ENCODE measurements at places on chromosomes 5 and 9. TPM values are rescaled to one million over a fixed set of nuclear protein-coding genes. Genes with fewer than 3 reads are reported as not detected.

RASGRF2 gene
- total RNA-seq, result 3.7 TPM

PCA3 gene
- 1.2 TPM for total RNA-seq

DEPDC1B gene
- total RNA-seq, result 14.2 TPM

PCDHB4 gene
- 6.0 TPM for total RNA-seq

GTF3C4 gene
- total RNA-seq, result 25.4 TPM

PCDHB16 gene
- 8.2 TPM for total RNA-seq

DNA sequence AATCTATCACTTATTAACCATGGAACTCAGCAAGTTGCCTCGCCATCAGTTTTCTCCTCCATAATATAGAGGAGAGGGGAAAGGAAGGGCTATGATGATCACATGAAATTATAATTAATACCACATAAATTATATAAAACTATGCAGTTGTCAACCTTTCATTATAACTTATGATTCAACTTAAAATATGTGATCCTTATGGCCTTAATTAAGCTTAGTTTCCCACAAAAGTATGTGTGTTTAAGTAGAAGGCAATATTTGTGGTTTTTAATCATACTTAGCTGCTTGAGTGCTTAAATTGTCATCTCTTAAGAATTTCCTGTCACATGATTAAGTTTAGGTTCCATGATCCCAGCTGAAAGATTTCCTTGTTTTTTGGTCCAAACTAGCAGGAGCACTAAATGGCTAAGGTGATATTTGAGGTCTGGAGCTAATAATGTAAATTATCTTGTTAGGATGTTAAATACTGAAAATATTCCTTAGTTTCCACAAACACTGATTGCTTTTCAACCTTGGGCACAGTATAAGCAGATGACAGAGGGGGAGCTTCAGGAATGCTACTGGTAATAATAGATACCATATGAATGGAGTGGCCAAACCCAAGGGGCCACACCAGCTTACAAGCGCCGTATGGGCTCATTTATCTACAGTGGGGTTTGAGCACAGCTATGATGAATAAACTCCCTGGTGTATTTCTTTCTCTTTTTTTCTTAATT is 26.4 kb upstream of the F2R start:
- no peak for DNase-seq

DNA sequence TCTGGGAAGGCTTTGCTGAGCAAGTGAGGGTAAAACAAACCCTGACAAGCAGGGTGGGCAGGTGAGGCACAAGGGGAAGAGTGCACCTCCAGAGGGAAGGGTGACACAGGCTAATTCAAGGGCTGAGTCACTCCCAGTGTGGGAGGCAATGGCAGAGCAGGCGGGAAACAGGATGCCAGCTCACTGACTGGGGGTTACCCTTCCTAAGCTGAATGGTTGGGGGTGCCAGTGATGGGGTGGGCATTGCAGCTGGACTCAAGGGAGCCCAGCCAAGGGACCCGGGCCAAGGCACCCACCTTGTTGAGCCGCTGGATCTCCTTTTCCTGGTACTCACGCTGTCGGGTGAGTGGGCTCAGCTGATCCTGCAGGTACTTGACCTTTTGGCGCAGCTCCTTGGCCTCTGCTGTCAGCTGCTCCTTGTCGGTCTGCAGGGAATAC is 18.4 kb downstream of the GPX3 start:
- DNase-seq, result no peak

DNA sequence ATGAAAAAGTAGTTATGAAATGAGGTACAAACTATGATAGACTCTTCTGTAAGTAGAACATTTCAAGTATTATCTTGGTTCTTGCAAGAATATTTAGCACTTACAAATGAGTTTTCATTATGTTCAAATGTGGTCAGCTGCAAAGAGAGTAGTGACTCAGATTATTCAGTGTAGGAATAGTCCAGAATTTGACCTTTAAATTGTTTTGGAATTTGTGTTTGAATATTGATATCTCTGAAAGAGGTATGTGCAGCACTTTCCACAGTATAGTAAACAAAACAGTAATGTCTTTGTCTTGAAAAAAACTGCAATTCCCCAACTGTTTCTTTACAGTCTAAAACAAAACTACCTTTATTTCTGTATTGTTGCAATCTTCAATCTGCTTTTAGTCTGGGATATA is 56.1 kb downstream of the WDR70 start:
- no peak for DNase-seq

GRCh38 chr9:19901586-19901985 is 112.7 kb upstream of the SLC24A2 start:
- DNase-seq, result no peak

- DNase-seq, result no peak
Observed at GRCh38 chr9:129664746-129665388, 580 bp upstream of the PRRX2 start.

DNA sequence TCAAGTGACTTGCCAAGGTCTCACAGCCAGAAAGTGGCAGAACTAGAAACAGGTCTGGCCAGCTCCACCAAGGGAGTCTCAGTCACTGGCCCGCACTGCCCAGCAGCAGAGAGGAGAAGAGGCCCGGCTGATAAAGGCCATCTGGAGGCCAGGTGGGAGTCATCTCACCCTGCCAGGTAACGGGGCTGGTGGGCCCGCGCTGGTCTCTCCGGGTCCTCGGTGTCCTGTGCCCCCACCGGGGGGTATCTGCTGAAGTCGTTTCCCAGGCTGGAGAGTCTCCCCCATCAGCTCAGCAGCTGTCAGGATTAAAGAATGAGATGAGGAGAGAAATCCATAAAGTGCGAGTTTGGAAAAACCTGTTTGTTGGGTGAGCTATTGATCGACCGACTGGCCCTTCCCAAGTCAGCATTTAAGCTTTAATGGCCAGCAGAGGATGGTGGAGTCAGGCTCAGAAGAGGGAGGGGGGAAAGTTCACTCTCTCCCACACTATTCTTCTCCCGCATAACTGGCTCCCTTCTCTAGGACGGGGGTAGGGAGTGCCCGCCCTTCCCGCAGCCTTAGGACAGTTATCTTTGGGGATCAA is 30.3 kb downstream of the LMX1B start:
- DNase-seq, result no peak

GRCh38 chr5:137613554-137614265 is 114.6 kb upstream of the SPOCK1 start:
- peak; percentile 69 for DNase-seq

DNA sequence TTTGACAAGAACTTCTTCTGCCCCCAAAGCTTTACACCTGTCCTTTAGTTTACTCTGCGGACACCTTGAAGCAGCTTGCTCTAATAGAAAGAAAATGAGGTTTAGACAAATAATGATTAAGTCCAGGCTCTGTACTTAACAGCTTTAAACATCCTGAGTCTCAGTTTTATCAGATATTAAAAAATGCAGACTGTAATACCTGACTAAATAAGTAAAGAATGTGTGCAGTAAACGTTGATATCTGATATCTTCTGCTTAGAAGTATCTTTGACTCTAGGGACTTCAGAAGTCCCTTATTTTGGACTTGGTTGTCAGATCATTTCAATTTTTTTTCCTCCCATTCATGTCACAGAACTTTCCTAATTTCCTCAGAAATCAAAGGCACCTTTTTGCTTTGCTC is 1060.4 kb downstream of the CDH12 start:
- DNase-seq, result no peak

DNA sequence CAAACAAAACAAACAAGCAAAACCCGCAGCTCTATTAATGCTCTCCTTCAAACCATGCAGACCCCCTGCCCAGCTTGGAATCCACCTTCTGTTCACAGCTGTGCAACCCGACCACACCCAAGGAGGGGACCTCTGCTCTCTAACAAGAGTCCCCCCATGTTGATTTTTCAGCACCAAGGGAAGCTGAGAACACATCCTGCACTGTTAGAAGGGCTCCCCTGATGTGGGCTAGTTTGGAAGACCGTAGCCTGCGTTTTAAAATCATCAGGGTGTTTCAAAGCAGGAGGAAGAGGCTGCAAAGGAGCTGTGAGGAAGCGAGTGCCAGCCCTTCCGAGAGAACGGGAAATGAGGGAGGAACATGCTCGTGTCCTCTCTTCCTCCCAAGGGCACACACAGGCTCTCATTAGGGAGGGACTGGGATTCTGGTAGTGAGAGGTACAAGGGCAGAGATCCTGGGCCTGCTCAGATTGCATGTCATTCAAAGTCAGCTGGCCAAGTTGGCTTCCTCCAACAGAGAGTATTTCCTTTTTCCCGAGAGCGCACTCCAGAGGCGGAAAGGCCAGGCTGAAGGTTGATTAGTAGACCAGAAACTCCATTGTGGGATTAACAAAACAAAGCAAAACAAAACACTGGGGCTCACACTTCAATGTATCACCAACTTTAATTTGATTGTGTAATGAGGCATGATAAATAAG is 185.9 kb downstream of the SEMA6A start:
- DNase-seq, result no peak

DNA sequence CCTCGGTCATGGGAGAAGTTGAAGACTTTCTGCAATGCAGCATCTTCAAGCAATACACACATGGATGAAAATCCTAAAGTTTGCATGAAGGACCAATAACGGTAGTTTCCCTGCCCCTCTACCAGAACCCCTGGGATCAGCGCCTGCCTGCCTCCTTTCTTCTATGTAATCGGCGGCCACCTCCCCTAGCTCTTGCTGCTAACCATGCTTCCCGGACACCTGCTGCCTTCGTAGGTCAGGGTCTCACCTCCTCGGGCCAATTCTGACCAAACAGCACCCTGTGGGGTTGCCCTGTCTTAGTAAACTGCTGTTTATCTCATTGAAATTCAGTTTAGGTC is 388 bp upstream of the MED10 start:
- no peak for DNase-seq

DNA sequence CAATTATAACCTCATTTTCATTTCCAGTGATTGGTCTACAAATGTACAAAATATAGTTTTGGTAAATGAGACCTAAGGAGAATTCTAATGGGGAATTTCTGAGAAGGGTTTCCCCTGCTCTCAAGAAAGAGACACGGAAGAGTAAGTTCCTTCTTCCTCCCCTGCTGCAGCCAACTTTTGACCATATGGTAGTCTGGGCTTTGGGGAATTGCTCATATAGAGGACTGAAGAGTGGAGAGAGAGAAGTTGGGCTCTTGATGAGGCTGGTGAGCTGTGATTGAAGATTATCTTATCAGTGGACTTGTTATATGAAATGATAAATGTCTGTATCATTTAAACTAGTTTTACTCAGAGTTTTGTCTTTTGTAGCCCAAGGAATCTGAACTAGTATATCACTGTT is 4.3 kb upstream of the LNPEP start:
- DNase-seq, result no peak

DNA sequence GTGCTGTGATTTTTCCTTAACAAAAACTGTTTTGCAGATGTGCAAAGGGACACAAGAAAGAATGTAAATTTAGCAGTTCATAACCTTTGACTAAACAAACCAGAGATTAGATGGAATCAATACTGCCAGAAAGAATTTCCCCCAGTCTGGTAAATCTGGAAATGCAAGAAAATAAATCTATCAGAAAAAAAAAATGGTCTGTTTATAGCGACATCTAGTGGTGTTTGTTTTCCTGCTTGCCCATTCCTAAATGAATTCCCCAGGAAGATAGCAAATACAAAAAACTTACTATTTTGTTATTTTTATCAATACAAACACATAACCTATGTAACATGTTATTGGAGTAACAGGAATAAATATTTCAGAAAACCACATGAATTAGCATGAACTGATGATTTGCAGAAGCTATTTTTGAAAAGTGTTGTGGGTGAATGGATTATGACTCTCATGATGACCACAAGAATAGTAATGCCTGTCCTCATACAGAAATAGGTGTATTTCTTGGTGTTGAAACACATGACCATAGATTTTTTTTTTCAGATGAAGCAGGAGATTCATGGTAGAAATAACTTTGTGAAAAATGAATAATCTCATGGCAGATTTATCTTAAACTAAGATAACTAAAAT is 1703.8 kb downstream of the MAT2B start:
- peak; percentile 6 for DNase-seq

DNA sequence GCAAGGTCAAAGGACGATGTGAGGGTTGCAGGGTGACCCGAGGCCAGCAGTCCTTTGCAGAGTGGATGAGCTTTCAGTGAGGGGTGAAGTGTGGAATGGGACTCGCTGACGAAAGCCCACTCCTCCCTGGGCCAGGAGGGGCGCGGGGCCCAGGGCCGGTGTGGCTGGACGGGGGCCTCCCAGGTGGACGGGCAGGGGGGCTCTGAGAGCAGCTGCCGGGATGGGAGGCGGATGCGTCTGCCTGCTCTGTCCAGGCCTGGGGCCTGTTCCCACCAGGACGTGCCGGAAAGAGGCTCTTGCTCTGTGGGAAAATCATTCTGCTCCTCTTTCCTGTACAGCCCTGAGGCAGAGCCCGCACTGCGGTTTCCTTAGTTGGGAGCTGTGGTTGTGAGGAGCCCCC is 24.3 kb downstream of the IRX4 start:
- DNase-seq, result no peak

- no peak for DNase-seq
Observed at GRCh38 chr9:127463911-127464310, 12.6 kb downstream of the LRSAM1 start.

- no peak for DNase-seq
Observed at GRCh38 chr5:39161578-39161977, 57.8 kb downstream of the FYB1 start.
